ENCODE measurements at places on chromosomes 7 and 10.
A peak's percentile ranks its signal among the peaks of the same experiment; 100 is the strongest.

- H3K27me3 ChIP-seq: no peaks in the 10 kb centered on the region
- H3K36me3 ChIP-seq: peaks cover 49% of the 10 kb centered on the region
- DNase-seq: no peak
- H3K27ac ChIP-seq: peak overlapping the region; percentile 69
These were observed 90.3 kb upstream of the FAM133B start for GRCh38 chr7:92680442-92680841.

DNA sequence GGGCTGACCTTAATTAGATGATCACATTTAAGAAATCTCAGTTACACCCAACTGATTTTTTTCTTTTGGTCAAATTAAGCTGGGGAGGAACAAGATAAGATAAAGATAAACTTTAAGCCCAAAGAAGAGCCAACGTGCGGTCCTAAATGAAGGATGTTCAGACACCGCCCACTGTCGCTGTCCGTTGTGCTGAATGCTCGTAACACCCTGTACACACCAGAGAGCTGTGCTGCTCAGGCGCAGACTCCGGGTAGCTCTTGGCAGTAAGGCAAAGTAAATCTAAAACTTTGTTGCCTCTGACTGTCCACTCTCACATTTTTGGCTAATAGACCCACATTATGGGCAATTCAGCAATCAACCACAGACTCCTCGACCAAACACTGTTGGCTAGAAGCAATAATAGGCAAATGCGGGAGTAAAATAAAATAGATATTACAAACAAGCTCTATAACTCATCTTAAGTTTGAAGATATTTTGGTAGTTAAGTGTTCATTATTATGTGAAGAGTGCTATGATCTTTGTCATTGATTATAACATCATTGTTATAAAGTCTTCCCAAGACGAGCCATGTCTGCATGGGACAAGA, 57.1 kb downstream of the PLPP4 start:
- no peak overlapping the region for H3K27ac ChIP-seq
- H3K27me3 ChIP-seq: no peaks in the 10 kb centered on the region
- no peak overlapping the region for H3K4me3 ChIP-seq
- H3K36me3 ChIP-seq: no peaks in the 10 kb centered on the region
- DNase-seq: no peak
- no peaks in the 10 kb centered on the region for H3K4me1 ChIP-seq

- H3K27ac ChIP-seq: peak overlapping the region; percentile 49
- peaks cover 19% of the 10 kb centered on the region for H3K4me1 ChIP-seq
- H3K4me3 ChIP-seq: peak overlapping the region; percentile 3
- no peaks in the 10 kb centered on the region for H3K27me3 ChIP-seq
- DNase-seq: no peak
These were observed 139.8 kb upstream of the AOAH start for GRCh38 chr7:36863901-36864701.

DNA sequence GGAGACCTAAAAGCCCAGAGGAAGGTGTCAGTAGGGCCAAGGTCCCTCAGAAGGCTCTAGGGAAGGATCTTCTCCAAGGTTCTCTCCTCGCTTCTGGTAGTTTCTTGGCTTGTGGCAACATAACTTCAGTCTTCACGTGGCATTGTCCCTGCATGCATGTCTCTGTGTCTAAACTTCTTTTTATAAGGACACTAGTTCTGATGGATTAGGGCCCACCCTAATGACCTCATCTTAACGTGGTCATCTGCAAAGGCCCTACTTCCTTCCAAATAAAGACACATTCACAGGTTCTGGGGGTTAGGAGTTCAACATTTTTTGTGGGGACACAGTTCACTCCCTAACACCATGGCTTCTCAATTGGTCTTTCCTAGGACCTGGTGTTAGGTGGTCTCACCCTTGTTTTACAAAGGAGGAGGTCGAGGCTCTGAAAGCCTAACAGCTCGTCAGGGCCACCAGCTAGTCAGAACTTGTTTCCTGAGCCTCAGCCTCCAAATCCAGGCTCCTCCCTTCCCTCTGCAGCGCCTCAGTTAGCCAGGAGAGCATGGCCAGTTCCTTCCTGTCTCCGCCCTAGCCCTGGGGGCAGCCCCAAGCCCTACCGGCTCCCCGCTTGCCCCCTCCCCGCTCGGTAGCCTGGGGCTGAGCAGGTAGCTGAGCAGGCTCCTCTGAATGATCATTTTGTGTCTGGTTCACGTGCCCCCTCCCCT, 109.7 kb upstream of the PPIF start:
- no peaks in the 10 kb centered on the region for H3K27me3 ChIP-seq
- no peak for DNase-seq
- H3K4me1 ChIP-seq: peaks cover 15% of the 10 kb centered on the region
- H3K36me3 ChIP-seq: no peaks in the 10 kb centered on the region
- H3K27ac ChIP-seq: no peak overlapping the region

DNA sequence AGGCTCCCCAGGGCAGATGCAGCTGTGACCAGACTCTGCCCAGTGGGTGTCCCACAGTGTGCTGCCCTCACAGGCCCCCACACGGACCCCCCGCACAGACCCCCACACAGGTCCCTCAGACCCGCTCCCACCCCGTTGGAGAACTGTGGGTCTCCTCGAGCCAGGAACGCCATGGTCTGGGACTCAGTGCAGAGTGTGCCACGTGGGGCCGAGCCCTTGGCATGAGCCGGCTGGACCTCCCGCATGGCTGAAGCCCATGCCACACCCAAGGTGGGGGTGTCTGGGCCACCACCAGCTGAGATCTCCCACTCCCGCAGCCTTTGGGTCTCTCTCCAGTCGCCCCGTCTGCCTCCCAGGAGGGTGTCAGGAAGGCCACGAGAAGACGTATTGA, 34.3 kb downstream of the JAKMIP3 start:
- peaks cover 6% of the 10 kb centered on the region for H3K4me1 ChIP-seq
- no peaks in the 10 kb centered on the region for H3K36me3 ChIP-seq
- no peak overlapping the region for H3K27ac ChIP-seq
- H3K27me3 ChIP-seq: peaks cover 42% of the 10 kb centered on the region
- no peak overlapping the region for H3K4me3 ChIP-seq

DNA sequence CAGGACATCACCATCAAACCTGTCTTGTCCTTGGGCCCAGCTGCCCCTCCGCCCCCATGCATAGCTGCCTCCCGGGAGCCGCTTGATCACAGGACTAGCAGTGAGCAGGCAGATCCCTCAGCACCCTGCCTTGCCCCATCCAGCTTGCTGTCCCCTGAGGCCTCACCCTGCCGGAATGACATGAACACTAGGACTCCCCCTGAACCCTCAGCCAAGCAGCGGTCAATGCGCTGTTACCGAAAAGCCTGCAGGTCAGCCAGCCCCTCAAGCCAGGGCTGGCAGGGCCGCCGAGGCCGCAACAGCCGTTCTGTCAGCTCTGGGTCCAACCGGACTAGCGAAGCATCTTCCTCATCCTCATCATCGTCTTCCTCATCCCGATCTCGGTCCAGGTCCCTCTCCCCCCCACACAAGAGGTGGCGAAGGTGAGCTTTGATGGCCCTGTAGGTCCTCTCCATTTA, 5.2 kb upstream of the NOLC1 start:
- peaks cover 13% of the 10 kb centered on the region for H3K4me1 ChIP-seq
- peak overlapping the region; percentile 5 for H3K27ac ChIP-seq
- H3K27me3 ChIP-seq: no peaks in the 10 kb centered on the region
- no peak overlapping the region for H3K4me3 ChIP-seq
- H3K36me3 ChIP-seq: peaks cover 51% of the 10 kb centered on the region

DNA sequence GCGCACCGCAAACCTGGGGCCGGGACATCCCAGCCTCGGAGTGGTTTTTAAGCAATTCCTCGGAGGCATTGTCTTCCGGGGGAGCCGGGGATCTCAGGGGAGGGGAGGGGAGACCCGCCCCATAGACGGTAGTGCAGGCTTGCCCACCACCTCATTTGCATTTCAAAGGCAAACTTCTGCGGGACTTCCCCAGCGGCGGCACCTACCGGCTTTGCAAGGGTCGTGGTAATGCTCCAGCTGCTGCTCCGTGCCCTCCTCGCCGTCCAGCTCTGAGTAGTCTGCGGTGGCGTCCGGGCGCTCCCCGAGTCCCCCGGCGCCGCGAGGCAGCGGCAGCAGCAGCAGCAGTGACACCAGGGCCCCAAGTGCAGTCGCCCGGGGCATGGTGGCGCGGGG, 425 bp downstream of the TLL2 start:
- H3K4me1 ChIP-seq: peaks cover 21% of the 10 kb centered on the region
- peaks cover 48% of the 10 kb centered on the region for H3K27me3 ChIP-seq
- H3K4me3 ChIP-seq: peak overlapping the region; percentile 56
- DNase-seq: no peak
- no peak overlapping the region for H3K27ac ChIP-seq
- peaks cover 4% of the 10 kb centered on the region for H3K36me3 ChIP-seq

- H3K4me1 ChIP-seq: peaks cover 6% of the 10 kb centered on the region
- no peaks in the 10 kb centered on the region for H3K36me3 ChIP-seq
- peaks cover 4% of the 10 kb centered on the region for H3K27me3 ChIP-seq
- no peak for DNase-seq
- no peak overlapping the region for H3K27ac ChIP-seq
These were observed 331.4 kb upstream of the MGMT start for GRCh38 chr10:129135624-129136023.

DNA sequence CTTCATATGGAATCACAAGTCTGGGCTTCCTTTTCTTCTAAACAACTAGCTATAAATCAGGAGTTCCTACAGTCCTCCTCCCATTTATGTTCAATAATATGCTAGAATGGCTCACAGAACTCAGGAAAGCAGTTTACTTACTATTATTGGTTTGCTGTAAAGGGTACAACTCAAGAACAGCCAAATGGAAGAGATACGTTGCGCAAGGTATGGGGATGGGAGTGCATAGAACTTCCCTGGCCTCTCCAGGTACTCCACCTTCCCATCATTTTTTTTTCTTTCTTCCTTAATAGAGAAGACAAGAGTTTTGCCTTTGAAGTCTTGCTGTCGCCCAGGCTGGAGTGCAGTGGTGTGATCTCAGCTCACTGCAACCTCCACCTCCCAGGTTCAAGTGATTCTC, 27.1 kb upstream of the SEMA4G start:
- H3K27ac ChIP-seq: no peak overlapping the region
- DNase-seq: no peak
- H3K4me3 ChIP-seq: no peak overlapping the region

- H3K4me3 ChIP-seq: no peak overlapping the region
- H3K36me3 ChIP-seq: no peaks in the 10 kb centered on the region
- no peak for DNase-seq
- peaks cover 4% of the 10 kb centered on the region for H3K27me3 ChIP-seq
- H3K27ac ChIP-seq: no peak overlapping the region
These were observed 3.0 kb upstream of the CALHM3 start for GRCh38 chr10:103481974-103482531.

DNA sequence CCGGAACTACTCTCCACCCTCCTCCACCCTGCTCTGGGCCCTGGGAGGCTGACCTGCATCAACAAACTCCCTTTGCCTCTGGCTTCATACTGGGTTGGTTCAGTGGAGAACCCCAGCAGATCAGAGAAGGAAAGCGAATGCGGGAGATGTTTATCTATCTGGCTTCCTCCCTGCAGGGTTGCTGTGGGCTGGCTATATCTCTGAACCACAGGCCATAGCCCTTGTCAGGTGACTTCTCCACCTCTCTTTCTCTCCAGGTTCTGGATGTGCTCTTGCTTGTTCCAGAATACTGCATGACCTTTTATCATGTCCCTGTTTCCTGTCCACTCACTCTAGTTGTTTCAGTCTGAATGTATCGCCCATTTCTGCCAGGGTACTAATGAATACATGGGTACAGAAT, 51.7 kb upstream of the IFRD1 start:
- DNase-seq: no peak
- peaks cover 16% of the 10 kb centered on the region for H3K4me1 ChIP-seq
- no peak overlapping the region for H3K27ac ChIP-seq
- H3K4me3 ChIP-seq: no peak overlapping the region
- no peaks in the 10 kb centered on the region for H3K36me3 ChIP-seq

- H3K27me3 ChIP-seq: peaks cover 79% of the 10 kb centered on the region
- DNase-seq: no peak
- peaks cover 3% of the 10 kb centered on the region for H3K36me3 ChIP-seq
These were observed 2.4 kb upstream of the EBF3 start for GRCh38 chr10:129966370-129966888.

DNA sequence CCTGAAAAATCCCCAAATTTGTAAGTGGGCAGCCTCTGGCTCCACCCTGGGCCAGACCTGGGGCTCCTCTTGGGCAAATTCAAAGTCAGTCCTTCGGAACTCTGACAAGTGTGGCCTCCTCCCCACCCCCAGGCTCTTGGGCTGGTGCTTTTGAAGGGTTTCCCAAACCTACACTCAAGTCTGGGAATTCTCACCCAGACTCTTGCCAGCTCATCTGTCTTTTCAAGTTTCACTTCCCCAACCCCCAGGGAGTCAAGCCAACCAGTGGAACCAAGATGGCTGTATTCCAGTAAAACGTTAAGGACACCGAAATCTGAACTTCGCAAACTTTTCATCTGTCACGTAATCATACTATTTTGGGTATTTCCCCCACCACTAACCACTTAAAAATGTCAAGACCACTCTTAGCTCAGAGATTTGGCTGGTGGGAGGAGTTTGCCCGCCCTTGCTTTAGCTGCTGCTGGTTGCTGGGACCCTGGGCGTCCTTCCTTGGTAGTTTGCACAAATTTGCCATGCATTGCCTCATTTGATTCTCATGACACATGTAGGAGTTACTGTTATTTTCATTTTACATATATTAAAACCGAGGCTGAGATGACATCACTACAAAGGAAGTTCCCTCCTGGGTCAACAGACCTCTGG, 1.7 kb upstream of the MYO1G start:
- H3K4me3 ChIP-seq: peak overlapping the region; percentile 97
- H3K36me3 ChIP-seq: peaks cover 77% of the 10 kb centered on the region

GRCh38 chr7:27532314-27532713, 130.4 kb downstream of the HIBADH start:
- no peak overlapping the region for H3K4me3 ChIP-seq
- H3K36me3 ChIP-seq: peaks cover 26% of the 10 kb centered on the region
- no peak overlapping the region for H3K27ac ChIP-seq
- no peak for DNase-seq
- no peaks in the 10 kb centered on the region for H3K4me1 ChIP-seq

- no peak overlapping the region for H3K4me3 ChIP-seq
- DNase-seq: no peak
- H3K27ac ChIP-seq: no peak overlapping the region
- H3K36me3 ChIP-seq: no peaks in the 10 kb centered on the region
- H3K27me3 ChIP-seq: peaks cover 8% of the 10 kb centered on the region
- H3K4me1 ChIP-seq: no peaks in the 10 kb centered on the region
These were observed 25.0 kb downstream of the EGFR start for GRCh38 chr7:55043691-55044370.

DNA sequence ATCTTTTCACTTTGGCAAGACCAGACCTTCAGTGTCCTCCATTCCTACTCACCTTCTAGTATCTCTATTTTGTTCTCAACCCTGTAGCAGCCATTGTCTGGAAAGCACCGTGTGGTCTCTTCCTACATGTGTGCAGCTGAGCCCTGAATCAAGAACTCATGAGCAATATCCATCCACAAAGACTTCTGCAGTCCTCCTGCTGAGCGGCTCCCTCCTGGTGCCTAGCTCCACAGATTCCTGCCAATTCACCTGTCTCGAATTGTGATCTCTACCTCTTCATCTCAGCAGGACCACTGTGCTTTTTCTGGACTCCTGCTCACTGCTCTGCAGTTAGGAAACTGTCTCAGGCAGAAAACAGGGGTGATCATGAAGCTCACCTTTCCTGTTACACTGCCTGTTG, 118.8 kb downstream of the RELN start:
- H3K4me3 ChIP-seq: no peak overlapping the region
- H3K27ac ChIP-seq: no peak overlapping the region
- H3K27me3 ChIP-seq: no peaks in the 10 kb centered on the region

- H3K27me3 ChIP-seq: no peaks in the 10 kb centered on the region
- peaks cover 7% of the 10 kb centered on the region for H3K4me1 ChIP-seq
- no peak overlapping the region for H3K27ac ChIP-seq
- DNase-seq: no peak
These were observed 9.2 kb downstream of the CLRN3 start for GRCh38 chr10:127883516-127883915.
